ENCODE measurements at places on chromosomes 16 and 17. TPM values are rescaled to one million over a fixed set of nuclear protein-coding genes. Genes with fewer than 3 reads are reported as not detected.

- no peak for DNase-seq
- H3K27me3 ChIP-seq: no peaks in the 10 kb centered on the region
- H3K27ac ChIP-seq: peak overlapping the region; percentile 35
- H3K4me3 ChIP-seq: peak overlapping the region; percentile 80
- peaks cover 6% of the 10 kb centered on the region for H3K36me3 ChIP-seq
Measured at GRCh38 chr17:29569245-29569950, 897 bp downstream of the TP53I13 start.

Gene PRAC2
- total RNA-seq: not detected

GRCh38 chr17:17749921-17750320 is 68.7 kb downstream of the RAI1 start:
- H3K27ac ChIP-seq: peak overlapping the region; percentile 88
- peak overlapping the region; percentile 60 for H3K4me3 ChIP-seq
- H3K4me1 ChIP-seq: peaks cover 52% of the 10 kb centered on the region
- peaks cover 1% of the 10 kb centered on the region for H3K36me3 ChIP-seq

Gene PRSS21
- 5.6 TPM for total RNA-seq

Gene ENO3
- 31.4 TPM for total RNA-seq

DNA sequence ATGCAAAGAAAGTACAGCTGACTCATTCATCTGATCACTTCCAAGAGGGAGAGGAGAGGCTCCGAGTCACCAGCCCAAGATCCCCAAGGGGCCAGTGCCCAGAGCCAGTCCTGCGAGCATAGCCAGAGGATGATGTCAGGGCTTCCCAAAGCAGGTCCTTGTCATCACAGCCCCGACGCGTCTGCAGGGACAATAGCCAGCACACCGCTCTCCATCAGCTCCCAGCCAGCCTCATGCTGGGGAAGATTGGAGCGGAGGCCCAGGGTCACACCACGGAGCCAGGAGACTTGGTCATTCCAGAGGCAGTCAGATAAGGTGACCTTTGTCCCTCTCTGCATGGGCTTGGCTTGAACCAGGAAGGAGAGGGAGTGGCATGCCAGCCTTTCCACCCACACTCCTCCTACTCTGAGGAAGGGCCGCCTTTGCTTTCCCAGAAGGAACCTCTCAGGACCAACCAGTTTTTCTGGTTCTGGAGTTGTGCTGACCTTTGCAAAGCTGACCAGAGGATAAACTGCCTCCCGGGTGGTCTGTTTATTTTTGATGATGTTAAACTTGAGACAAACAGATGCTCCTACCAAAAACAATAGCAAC is 58.3 kb upstream of the ARHGAP44 start:
- H3K27me3 ChIP-seq: no peaks in the 10 kb centered on the region
- H3K27ac ChIP-seq: no peak overlapping the region
- H3K36me3 ChIP-seq: no peaks in the 10 kb centered on the region
- H3K4me1 ChIP-seq: no peaks in the 10 kb centered on the region
- H3K4me3 ChIP-seq: no peak overlapping the region
- no peak for DNase-seq

GRCh38 chr16:78461087-78461486 is 361.6 kb downstream of the WWOX start:
- H3K4me1 ChIP-seq: no peaks in the 10 kb centered on the region
- H3K27me3 ChIP-seq: no peaks in the 10 kb centered on the region
- no peak overlapping the region for H3K4me3 ChIP-seq
- H3K27ac ChIP-seq: no peak overlapping the region
- no peak for DNase-seq

Gene VPS35
- 75.7 TPM for total RNA-seq

DNA sequence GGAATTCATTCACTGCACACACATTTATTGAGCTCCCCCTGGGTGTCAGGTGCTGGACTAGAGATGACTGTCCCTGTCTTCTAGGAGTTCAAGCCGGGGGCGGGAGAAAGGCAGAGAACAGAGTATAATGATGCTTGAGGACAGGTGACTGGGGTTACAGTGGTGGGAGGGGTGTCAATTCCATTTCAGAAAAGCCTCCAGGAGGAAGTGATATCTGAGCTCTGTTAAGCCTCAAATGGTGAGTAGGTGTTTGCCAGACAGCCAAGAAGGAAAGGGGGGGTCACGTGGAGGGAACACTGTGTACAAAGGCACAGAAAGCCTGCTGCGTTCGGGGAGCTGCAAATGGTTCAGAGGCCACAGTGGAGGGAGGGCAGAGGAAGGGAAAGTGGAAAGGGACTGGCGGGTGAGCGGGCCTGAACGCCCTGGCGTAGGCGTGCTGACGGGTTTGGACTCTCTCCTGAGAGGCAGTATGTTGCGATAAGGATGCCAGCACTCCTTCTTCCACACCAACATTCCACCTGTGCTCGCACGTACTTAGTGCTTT is 9.7 kb upstream of the NXPH3 start:
- peaks cover 23% of the 10 kb centered on the region for H3K27me3 ChIP-seq
- H3K4me3 ChIP-seq: peak overlapping the region; percentile 6
- no peak overlapping the region for H3K27ac ChIP-seq
- H3K36me3 ChIP-seq: no peaks in the 10 kb centered on the region

Gene TP53TG3
- total RNA-seq: not detected

Gene TRPV3
- 0.79 TPM for total RNA-seq

Gene C16orf82
- total RNA-seq: not detected

Gene CHAD
- total RNA-seq: not detected

DNA sequence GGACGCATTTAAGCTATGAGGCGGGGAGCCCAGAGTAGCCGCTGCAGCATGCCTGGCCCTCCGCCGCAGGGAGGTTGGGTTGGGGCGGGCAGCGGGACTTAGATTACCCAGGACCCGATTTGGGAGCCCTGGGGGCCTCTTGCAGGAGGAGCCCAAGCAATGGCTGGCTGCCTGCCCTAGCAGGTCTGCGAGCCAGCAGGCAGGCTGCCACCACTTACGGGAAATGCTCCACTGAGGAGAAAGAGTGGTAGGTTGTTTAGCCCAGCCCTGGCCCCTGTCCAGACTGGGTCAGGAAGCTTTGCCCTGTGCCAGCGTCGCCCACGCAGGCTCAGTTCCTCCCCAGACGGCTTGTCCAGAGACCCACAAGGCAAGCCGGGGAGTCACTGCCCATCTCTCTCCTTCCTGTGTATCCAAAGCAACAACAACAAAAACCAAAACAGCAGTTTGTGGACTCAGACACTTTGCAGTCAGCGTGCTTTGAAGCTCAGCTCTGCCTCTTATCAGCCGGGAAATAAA is 10.3 kb upstream of the TVP23A start:
- H3K4me1 ChIP-seq: no peaks in the 10 kb centered on the region
- H3K27ac ChIP-seq: no peak overlapping the region
- H3K4me3 ChIP-seq: no peak overlapping the region
- H3K36me3 ChIP-seq: no peaks in the 10 kb centered on the region
- DNase-seq: no peak

DNA sequence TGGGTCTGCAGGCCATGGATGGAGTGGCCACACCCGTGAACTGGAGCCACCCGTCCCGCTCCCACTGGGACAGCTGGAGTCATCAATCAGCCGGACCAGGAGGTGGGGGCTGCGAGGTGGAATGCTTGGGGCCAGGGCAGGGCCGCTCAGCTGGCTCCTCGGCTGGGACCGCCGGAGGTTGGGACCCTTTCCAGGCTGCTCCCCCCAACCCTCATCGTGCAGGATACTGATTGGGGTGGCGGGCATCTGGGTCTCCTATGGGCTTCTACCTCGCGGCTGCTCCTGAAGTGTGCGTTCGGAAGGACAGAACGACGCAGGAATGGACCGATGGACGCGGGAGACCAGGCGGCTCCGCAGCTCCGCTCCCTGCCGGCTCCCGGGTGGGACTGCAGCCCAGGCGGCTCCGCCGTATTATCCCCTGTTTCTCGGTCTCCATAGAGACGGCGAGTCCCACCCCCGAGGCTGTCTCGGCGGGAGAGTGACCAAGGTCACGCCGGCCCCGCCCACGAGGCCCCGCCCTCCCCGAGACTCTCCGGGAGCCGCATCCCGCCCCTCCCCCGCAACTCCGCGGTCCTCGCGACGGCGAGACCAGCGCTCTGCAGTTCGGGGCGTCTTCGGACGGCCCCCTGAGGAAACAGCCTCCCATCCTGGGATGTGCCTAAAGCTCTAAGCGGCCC is at the start of gene TPPP3:
Gene TPPP3 (minus strand): TSS at position 388 of the 677 bp plus-strand sequence. CDS start 2,387 bp downstream, outside the sequence.
- H3K27me3 ChIP-seq: peaks cover 32% of the 10 kb centered on the region
- H3K4me3 ChIP-seq: peak within 1 kb of the TSS; percentile 42
- peaks cover 4% of the 10 kb centered on the region for H3K4me1 ChIP-seq
- H3K36me3 ChIP-seq: no peaks in the 10 kb centered on the region

GRCh38 chr17:57553526-57553925 is 191.6 kb downstream of the CCDC182 start:
- H3K4me3 ChIP-seq: no peak overlapping the region
- DNase-seq: no peak

DNA sequence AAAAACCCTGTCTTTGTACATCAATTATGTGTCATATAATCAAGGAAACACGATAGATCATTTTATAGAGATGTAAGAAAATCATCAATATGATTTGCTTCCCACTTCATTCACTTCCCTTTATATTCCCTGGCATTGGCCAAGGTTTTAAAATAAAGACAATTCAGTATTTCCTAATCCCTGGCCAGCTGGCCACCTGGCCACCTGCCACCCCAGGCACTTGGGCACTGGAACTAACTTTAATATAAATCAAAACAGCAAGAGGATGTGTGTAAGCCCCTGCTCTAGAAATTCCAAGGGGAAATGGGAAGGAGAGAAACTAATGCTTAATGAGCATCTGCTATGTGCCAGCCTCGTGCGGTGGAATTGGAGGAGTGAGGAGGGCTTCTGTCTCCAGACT is 58.6 kb upstream of the TOB1 start:
- H3K36me3 ChIP-seq: no peaks in the 10 kb centered on the region
- peaks cover 25% of the 10 kb centered on the region for H3K4me1 ChIP-seq
- H3K4me3 ChIP-seq: no peak overlapping the region
- no peak overlapping the region for H3K27ac ChIP-seq
- H3K27me3 ChIP-seq: peaks cover 19% of the 10 kb centered on the region

Gene HID1
- 3.9 TPM for total RNA-seq

Gene CTRB2
- total RNA-seq: not detected

DNA sequence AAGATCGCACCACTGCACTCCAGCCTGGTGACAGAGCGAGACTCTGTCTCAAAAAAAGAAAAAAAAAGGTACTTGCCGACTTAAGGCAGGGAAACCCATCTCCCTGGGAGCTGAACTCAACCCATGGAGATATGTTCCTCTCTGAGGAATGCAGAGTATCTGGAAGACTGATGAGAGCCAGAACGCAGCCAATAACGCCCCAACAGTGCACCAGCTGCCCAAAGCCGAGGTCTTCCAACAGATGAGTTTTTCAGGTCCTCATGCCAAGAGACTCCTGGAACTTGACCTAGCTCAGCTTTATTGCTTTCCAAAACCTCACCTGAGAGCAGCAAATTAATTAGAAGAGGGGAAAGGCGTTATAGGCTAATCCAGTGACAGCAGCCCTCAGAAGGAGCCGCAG is 9.4 kb downstream of the ELAC2 start:
- no peaks in the 10 kb centered on the region for H3K27me3 ChIP-seq
- H3K27ac ChIP-seq: no peak overlapping the region
- no peak overlapping the region for H3K4me3 ChIP-seq

DNA sequence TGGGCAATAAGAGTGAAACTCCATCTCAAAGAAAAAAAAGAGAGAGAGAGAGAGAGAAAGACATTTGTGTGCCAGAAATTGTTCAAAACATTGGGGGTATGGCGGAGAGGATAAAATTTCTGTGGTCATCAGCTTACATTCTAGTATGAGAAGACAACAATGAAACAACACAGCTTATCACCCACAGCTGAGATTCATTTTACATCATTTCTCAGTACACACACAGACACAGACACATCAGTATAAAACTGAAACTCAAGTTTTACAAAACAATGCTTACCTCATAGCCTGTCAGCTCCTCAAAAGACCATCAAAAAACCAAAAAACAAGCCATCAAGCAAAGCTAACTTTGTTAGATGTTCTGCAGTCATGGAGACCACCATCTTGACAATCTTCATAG is 31.4 kb upstream of the CNEP1R1 start:
- no peak overlapping the region for H3K27ac ChIP-seq
- no peaks in the 10 kb centered on the region for H3K36me3 ChIP-seq

Gene KRT12
- not detected for total RNA-seq

Gene FAM117A
- total RNA-seq: 57.2 TPM

DNA sequence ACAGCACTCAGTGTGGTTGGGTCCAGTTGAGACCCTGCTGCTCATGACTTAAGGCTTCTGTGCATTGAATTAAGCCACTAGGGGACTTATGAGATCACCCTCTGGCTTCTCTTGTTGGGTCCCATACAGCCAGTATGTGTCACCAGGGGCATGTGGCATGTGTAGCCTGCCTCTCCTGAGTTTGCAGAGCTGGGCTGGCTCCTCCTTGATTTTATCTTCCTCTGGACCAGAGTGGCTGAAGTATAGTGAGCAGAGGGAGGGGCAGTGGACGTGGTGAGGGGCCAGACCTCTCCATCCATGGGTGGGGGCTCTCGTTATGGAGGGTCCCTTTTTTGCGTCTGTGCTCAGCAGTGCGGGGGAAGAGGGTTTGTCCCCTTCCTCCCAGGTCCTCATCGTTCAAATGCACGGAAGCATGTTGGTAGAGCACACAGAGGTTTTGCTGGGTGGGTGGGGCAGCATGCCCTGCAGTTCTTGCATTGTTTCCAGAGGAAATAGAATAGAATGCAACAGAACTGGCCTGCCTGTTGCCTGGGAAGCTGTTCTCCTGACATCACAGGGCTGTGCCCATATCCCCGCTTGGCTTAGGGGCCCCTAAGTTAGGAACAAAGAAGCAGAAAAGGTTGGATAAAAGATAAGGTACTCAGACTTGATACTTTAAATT is 77.4 kb downstream of the SPECC1 start:
- H3K4me1 ChIP-seq: peaks cover 9% of the 10 kb centered on the region
- no peak overlapping the region for H3K4me3 ChIP-seq
- H3K27ac ChIP-seq: no peak overlapping the region
- H3K27me3 ChIP-seq: peaks cover 4% of the 10 kb centered on the region
- no peaks in the 10 kb centered on the region for H3K36me3 ChIP-seq

Gene CCDC200
- 0.45 TPM for total RNA-seq

Gene ITGB4
- total RNA-seq: 1.0 TPM

- no peak overlapping the region for H3K27ac ChIP-seq
- no peaks in the 10 kb centered on the region for H3K4me1 ChIP-seq
- H3K4me3 ChIP-seq: no peak overlapping the region
Measured at GRCh38 chr17:60743799-60744198, 66.1 kb downstream of the BCAS3 start.

GRCh38 chr17:80561541-80562114 is 17.0 kb downstream of the RPTOR start:
- DNase-seq: no peak
- H3K4me3 ChIP-seq: no peak overlapping the region
- H3K36me3 ChIP-seq: no peaks in the 10 kb centered on the region

DNA sequence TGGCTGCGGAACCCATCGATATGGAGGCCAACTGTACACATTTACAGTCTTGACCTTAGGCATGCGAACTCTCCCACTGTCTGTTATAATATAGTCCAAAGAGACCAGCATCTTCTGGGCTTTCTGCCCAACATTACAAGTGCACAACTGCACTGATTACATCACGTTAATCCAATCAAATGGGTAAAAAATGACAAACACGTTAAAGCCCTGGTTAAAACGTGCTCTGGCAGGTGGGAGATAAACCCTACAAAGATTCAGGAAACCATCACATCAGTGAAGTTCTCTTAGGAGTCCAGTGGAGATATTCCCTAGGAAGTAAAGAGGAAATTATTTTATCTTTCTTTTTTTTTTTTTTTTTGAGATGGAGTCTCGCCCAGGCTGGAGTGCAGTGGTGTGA is 23.7 kb upstream of the XYLT2 start:
- H3K4me1 ChIP-seq: no peaks in the 10 kb centered on the region
- no peaks in the 10 kb centered on the region for H3K36me3 ChIP-seq
